ENCODE measurements at places on chromosomes 5 and 9.

DNA sequence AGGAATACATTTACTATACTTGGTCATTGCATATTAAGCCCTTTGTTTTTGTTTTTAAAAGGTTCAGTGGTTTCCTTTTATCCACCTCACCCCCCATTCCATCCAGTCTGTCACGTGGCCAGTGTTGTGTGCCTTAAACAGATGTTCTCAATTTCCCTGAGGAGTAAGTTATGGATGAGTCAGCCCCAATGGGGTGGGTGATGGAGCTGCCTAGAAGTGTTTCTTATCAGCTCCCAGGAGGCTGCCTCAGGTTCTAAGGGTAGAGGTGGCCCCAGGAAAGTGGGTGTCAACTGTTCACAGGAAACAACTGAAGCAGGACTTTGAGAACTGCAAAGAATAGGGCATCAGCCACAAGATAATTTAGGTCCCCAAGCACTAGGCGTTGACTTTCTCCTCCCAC, 41.1 kb downstream of the ACTBL2 start:
- DNase-seq, result no peak

- DNase-seq, result no peak
These were observed 370.9 kb downstream of the MRPS30 start for GRCh38 chr5:45179686-45180085.

DNA sequence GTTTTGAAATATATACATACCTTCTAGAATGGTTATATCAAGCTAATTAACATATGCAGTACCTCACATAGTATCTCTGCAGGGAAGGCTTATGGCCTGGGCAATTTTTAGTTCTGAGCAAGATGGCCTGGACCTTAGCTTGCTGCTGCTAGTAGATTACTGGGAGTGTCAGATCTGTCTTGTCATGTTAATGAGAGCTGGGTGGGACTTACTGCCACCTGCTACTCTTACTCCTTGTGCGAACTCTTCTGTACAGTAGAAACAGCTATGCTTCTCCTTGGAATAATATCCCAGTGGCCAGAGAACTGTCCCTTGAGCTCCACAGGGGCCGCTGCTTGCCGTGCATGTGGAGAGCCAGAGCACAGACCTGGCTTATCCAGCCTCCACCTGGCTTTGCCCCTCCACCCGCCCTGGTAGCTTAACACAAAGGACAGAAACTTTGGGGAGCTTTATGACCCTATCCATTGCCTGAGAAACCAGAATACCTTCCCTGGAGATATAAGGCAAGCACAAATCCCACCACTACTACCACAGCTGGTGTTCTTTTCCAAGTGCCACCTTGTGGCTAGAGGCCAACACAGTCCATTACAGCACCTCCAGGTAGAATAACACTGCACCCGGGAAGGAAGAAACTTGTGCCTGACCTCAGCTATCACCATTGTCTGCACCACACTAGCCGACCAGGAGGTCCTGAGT, 74.4 kb upstream of the RUSC2 start:
- DNase-seq, result no peak

- DNase-seq, result no peak
These were observed 18.5 kb downstream of the C9orf85 start for GRCh38 chr9:71929791-71930440.

GRCh38 chr9:98430535-98431292, 175.3 kb upstream of the TBC1D2 start:
- no peak for DNase-seq

GRCh38 chr5:137315109-137315508, 184.0 kb downstream of the SPOCK1 start:
- DNase-seq, result no peak

- no peak for DNase-seq
These were observed at the start of gene IL11RA for GRCh38 chr9:34651876-34652601. TSS of gene IL11RA (plus strand) at chr9:34652185. CDS start at chr9:34655218, 3,033 bp downstream.

DNA sequence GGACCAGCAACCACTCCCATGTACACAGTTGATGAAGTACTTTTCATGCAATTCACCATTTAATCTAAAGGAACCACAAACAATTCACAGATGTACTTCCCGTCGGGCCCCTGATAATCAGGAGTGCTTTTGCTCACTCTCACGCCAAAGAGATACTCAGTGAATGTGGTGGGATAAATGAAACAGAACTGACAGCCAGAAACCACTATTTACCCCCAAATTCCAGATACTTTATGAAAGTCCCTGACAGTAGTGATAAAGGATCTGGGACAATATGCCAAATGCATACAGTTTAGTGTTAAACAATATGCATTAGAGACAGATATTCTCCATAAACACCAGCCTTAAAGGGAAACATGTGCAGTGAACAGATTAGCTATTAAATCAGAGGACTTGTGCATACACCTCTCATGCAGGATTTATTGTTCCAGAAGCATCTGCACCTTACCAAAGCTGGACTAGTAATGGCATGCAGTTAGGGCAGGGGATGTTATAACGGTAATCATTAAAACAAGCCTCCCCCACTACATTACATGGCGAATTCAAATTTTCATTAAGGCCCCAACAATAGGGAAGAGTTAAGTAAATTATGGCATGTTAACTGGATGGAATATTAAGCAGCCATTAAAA, 74.0 kb upstream of the SLC25A51 start:
- no peak for DNase-seq

- DNase-seq, result no peak
These were observed 168.8 kb downstream of the RAPGEF6 start for GRCh38 chr5:131466171-131466766.

- no peak for DNase-seq
These were observed 28.2 kb downstream of the CDC25C start for GRCh38 chr5:138303372-138303771.

DNA sequence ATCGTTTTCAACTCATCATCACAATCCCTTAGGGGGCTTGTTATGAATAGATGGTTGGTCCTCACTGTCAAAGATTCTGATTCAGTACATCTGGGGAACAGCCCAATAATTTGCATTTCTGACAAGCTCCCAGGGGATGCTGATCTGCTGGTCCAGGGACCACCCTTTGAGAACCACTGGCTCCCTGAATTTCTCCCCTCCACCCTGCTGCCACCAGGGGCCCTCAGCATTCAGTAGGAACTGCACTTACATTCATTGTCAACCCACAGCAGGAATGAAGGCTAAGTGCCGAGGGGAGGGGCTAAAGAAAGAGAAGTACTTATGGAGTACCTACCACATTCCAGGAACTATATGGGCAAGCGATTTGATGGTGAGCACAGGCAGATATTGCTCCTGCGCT, 85.9 kb downstream of the BOD1 start:
- DNase-seq, result no peak

DNA sequence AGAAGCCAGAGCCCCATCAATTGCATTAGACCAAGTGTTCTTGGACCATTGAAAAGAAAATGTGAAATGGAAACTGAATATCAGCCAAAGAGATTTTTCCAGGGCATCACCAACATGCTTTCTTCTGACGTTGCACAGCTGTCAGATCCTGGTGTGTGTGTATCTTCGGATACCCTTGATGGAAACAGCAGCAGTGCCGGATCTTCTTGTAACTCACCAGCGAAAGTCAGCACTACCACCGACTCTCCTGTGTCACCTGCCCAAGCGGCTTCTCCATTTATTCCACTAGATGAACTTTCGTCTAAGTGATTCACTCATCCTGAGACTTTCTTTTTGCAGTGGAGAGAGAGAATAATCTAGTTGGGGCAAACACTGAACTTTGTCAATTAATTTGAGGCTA, 75.7 kb downstream of the PIP5K1B start:
- DNase-seq, result no peak

GRCh38 chr9:109463924-109464625, 34.0 kb downstream of the PTPN3 start:
- no peak for DNase-seq

DNA sequence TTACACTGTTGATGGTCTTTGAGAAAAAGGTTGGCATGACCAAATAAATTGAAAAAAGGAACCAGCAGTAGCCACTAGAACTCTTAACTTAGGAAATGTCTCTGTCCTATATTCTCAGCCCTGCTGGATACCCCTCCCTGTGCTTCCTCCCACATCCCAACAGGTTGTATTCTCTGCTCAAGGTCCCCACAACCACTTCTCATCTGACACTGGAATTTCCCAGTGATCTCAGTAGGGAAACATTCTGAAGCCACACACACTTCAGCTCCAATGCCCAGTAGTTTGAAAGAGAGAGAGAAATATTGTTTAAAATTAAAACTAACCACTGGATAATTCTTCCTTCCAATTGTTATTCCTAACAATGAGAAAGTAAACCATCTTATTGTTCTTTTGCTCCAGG, 30.0 kb upstream of the NREP start:
- no peak for DNase-seq

GRCh38 chr5:177350776-177351391, 584 bp downstream of the LMAN2 start:
- DNase-seq, result no peak

GRCh38 chr9:134128727-134129679, 6.9 kb upstream of the WDR5 start:
- DNase-seq, result no peak

GRCh38 chr5:61824396-61824795, 481.6 kb upstream of the KIF2A start:
- DNase-seq, result no peak

GRCh38 chr5:88393042-88393441, 124.4 kb upstream of the TMEM161B start:
- DNase-seq, result no peak

DNA sequence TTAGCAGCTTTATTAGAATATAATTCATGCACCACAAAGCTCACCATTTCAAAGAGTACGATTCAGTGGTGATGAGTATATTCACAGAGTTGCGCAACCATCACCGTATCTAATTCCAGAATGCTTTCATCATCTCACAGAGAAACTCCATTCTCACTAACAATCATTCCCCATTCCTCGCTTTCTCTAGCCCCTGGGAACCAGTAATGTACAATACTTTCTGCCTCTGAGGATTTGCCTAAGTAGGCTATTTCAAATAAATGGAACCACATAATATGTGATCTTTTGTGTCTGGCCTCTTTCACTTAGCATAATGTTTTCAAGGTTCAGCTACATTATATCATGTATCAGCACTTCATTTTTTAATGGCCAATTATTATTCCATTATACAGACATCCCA, 145.1 kb upstream of the ADAMTS16 start:
- no peak for DNase-seq

DNA sequence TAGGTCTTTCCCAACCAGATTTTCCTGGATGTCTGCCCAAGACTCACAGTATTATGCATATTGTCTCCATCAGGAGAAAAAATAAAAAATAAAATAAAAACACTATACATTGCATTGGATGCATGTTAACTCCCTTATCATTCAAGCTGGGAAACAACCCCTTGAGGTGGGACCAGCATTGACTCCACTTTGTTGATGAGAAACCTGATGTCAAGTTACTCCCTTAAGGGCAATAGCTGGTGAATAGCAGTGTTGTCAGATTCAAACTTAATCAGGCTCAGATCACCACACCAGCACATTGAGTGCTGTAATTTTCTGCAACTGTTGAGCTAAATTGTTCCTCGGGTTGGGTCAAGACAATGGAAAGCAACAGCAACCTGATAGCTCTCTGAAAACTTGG, 264.0 kb upstream of the TRIM32 start:
- DNase-seq, result no peak

DNA sequence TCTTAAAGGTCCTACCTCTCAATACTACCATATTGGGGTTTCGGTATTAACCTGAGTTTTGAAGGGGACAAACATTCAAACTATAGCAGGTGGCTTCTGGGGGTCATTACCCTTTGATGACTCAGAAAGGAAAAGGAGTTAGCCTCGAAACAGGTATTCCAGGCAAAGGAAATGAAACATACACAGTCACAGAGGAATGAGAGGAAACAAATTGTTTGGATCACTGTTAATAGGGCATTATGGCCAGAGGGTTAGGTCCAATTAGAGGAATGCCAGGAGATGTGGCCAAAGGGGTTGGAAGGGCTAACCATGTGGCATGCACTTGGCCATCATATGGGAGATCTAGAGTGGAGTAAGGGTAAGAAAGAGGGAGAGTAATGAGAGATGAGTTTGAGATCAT, 23.9 kb upstream of the NIM1K start:
- no peak for DNase-seq

DNA sequence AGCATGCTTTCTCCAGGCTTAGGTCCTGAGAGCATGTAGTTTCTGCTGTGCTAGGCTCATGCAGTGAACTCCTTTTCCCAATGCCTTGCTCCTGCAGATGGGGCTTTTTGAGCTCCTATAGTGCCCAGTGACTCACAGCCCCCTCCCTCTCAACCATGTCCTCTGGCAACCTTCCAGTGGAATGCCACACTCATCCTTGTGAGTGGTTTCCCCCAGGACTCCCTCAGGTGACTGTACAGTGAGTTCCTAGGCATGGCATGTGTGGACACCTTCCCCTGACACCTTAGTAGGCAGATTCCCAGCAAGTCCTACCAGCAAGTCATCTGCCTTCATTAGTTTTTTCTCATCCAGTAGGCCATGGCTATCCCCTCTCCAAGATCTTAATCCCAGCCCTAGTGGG, 72.4 kb upstream of the CXCL14 start:
- DNase-seq, result no peak

Data from NCI-H187 (cell line).